ENCODE measurements at places on chromosomes 13 and 19.

GRCh38 chr19:32711747-32712146 is 7.8 kb upstream of the TDRD12 start:
- no peak for DNase-seq

DNA sequence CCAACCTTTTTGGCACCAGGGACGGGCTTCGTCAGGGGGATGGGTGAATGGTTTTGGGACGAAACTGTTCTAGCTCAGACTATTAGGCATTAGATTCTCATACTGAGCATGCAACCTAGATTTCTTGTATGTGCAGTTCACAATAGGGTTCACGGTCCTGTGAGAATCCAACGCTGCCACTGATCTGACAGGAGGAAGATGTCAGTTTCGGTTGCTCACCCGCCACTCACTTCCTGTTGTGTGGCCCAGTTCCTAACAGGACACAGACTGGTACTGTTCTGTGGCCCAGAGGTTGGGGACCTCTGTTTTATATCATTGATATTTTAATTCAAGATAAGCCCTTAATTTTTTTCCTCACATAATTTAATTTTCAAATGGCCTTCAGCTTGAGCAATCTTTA is 26.7 kb upstream of the TDRD3 start:
- no peak for DNase-seq

DNA sequence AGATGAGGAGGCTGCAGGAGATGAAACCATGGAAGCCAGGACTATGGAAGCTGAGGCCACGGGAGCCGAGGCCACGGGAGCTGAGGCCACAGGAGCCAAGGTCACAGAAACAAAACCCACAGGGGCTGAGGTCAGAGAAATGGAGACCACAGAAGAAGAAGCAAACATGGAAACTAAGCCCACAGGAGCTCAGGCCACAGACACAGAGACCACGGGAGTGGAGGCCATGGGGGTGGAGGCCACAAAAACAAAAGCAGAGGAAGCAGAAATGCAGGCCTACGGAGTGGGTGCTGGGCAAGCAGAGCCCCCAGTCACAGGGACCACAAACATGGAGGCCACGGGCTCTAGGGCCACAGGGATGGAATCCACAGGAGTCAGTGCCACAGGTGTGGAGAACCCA is 12.5 kb upstream of the EBI3 start:
- DNase-seq: no peak

- DNase-seq: no peak
These were observed 51.4 kb downstream of the LRCH1 start for GRCh38 chr13:46604226-46604990.

DNA sequence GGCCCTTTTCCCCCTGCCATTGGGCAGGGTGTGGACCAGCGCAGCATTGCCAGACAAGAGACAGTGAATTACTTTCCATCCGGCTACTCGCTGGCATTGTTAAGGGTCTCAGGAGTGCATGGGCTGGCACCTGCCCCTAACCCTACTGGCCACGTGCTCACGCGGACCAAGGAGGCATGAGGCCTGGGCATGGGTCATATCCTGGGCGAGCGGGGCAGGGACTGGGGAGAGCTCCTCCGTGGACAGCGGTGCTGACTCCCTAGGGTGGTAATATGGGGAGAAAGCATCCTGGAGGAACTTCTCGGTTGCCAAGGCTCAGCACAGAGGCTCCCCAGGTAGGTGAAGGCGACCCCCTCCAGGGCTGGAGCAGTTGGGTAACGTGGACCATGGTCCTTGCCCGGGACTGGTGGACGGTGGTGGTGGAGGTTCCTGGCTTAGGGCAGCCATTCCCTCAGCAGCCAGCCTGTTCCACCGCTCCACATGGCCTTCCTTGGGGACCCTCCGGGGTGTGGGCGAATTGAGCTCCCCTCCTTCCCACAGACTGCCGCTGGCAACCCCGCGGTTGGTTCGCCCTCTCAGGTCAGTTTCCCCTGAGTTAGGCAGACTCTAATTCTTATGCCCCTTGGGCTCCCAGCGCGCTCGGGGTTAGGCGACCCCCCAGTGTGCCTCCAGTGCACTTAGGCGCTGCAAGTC is 465.1 kb downstream of the SLITRK5 start:
- no peak for DNase-seq

DNA sequence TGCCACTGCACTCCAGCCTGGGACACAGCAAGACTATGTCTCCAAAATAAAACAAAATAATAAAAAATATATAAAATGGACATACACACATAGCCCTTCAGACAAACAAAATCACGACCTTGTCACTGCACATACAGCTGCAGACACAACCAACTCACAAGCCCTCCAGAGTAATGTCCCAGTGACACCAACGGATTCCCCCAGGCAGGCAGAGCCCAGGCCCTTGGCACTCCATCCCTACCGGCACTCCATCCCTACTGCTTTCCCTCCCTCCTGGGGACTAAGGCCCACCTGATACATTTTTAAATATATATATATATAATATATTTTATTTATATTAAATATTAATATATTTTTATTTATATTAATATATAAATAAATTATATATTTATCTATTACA is 18.5 kb downstream of the ZNF101 start:
- no peak for DNase-seq

DNA sequence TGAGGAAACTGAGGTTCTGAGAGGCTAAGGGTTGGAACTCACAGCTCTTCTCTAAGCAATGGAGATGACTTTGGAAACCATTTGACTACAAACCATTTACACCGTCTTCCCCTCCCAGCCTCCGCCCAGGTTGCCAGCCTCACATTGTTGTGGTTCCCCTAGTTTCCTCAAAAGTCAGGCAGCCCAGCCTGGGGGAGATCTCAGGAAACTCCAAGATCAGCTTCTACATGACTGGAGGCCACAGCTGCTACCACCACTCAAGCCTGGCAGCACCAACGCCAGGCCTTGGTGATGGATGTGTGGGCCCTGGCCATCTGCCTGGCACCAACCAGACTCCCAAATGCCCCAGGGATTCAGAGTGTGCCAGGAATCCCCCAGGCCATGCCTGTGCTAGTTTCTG is 207.9 kb downstream of the TSHZ3 start:
- no peak for DNase-seq

- no peak for DNase-seq
These were observed 112.2 kb downstream of the FGF14 start for GRCh38 chr13:102289606-102290005.
